ENCODE measurements at places on chromosomes 4 and X.

DNA sequence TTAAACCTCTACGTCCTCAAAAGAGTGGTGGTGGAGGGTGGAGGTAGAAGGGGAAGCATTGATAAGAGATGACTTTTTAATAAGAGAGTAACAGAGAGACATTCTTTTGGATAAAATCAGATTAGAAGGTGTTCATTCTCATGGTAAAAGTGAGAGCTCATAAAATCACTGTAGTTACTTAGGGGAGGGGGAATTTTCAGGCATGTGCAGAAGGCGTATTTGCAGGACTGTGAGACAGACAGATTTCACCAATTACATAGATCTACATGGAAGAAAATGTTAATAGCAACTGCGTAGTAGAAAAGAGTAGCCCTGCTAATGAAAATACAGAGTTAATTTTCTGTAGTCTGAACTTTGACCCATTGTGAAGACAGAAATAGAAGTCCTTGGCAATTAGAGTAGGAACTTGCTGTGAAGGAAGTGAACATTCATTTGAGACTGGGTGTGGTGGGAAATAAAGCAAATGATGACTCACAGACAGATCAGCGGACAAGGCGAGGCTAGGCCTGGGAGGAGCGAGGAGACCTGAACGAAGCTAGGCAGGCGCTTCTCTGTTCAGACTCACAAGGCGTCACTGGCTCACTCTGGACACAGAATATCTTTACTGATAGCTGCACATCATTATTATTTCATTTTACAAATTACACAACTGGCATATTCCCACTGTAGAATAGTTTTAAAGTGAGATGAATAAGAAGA, 57.2 kb upstream of the FAM9C start:
- DNase-seq: peak; percentile 16

GRCh38 chrX:16807976-16808542, 21.8 kb downstream of the TXLNG start:
- DNase-seq: no peak

GRCh38 chrX:154731184-154731583, 19.7 kb downstream of the GAB3 start:
- DNase-seq: no peak

- DNase-seq: no peak
Observed at GRCh38 chr4:7531640-7531994, 96.9 kb upstream of the PSAPL1 start.

- peak; percentile 18 for DNase-seq
Observed at GRCh38 chr4:157128395-157128794, 52.4 kb downstream of the GLRB start.

Data from COR-L47 (cell line).